ENCODE measurements at places on chromosomes 16 and 17.

- DNase-seq = no peak
Measured at GRCh38 chr16:30356401-30357084, 1.4 kb upstream of the CD2BP2 start.

GRCh38 chr17:624341-624860 lies 90.2 kb downstream of the VPS53 start:
- DNase-seq = no peak

DNA sequence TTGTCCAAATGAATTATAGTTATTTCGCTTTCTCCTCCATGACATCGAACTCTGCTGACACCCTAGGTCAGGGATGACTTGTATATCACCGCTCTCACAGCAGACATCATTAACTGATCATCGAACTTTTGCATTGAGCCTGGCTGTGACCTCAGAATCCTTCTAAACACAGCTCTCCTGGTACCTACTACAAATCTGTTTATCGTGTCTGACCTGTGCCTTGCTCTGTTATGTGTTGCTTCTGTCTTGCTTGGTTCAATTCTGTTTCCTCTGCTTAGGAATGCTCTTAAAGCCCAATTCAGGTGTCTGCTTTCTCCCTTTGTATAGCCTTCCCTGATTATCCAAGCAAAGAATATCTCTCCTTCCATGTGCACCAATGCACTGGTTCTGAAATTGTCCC lies 78.3 kb downstream of the CYLD start:
- no peak for DNase-seq

DNA sequence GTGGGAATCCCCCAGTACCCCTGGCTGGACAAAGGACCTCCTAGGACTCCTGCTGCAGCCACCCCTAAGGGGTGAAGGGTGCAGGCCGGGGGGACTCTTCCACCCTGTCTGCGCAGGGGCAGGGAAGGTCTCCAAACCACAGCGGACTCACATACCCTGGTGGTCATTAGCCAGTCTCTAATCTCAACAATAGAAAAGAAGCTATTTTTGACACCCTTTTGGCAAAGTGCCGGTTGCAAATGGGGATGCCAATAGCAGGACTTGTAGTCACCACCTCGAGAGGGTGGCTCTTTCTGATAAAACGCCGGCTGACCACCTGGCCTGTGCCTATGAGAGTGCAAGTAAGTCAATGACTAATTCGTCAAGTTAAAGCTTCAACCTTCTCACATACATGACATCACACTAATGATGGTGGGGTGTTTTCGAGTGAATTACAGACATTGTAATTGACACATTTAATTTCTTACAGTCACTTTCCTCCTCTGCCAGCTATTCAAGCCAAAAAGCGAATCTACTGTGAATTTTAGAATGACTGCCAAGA lies 23.1 kb upstream of the DNAH17 start:
- no peak for DNase-seq

DNA sequence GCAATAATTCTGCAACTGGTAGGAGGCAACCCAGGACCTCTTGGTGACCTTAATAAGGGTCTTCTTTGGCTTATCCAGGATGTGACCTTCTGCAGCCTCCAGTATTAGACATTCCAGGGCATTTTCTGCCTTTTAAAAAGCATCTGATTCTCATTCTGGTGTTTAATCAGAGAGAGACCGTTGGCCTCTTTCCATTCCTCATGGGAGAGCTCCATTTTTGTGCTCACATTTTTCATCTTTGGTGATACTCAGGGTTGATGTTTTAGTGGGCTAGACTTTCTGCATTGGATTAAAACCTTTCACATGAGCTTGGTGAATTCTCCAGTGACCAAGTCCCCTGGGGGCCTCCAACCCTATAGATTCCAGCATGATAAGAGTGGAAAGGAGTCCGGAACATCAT lies 150.2 kb upstream of the CACNG5 start:
- DNase-seq = no peak

GRCh38 chr17:65061646-65062045 lies 5.1 kb upstream of the GNA13 start:
- DNase-seq = no peak

DNA sequence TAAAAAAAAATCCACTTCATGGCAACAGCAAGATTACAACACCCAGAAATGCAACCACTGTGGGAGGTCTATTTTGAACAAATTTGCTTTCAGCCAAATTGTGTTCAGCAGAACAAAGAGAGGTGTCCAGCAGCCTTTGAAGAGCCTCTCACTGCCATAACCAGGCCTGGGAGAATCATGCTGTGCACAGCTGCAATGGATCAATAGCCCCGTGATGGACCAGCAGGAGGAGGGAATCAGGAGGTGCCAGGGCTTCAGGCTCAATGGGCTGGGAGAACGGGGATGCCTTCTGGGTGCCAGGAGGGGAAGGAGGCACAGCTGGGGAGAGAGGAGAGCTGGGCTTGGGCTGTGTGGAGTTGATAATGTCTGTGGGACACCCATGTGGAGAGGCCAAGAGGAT lies 366.2 kb upstream of the EEF2KMT start:
- DNase-seq = no peak

GRCh38 chr17:3998436-3998835 lies 34.2 kb upstream of the ATP2A3 start:
- DNase-seq = no peak

- DNase-seq = no peak
Measured at GRCh38 chr17:12618557-12618956, 47.1 kb upstream of the MYOCD start.

DNA sequence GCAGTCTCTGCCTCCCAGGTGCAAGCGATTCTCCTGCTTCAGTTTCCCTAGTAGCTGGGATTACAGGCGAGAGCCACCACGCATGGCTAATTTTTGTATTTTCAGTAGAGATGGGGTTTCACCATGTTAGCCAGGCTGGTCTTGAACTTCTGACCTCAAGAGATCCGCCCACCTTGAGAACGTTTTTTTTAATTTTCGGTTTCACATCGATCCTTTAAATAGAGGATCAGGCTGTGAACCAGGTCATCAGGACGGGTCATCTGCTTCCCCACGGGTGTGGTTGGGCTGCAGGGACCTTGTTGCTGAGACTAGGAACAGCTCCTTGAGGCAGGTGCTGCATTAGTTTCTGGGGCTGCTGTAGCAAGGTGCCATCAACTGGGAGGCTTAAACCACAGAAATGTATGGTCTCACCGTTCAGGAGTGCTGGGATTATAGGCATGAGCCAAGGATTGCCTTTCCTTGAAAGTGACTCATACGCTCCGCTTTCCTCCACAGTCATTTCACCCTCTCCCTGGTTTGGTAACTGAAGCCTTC lies 7.9 kb upstream of the NAGPA start:
- no peak for DNase-seq

- no peak for DNase-seq
Measured at GRCh38 chr16:89192956-89193575, 7.3 kb downstream of the SLC22A31 start.

All from activated T-cell treated with anti-CD3 and anti-CD28 coated beads, Interleukin-2, amount 50 U/mL, for 1 hour (primary cell).